Stimulated activated CD8-positive, alpha-beta memory T cell treated with anti-CD3 and anti-CD28 coated beads, Interleukin-15, amount 100 ng/mL, for 1 hour (primary cell): ENCODE measurements at places on chromosomes 5 and 9.

GRCh38 chr9:35237311-35237710 lies 75.5 kb downstream of the UNC13B start:
- no peak for DNase-seq

DNA sequence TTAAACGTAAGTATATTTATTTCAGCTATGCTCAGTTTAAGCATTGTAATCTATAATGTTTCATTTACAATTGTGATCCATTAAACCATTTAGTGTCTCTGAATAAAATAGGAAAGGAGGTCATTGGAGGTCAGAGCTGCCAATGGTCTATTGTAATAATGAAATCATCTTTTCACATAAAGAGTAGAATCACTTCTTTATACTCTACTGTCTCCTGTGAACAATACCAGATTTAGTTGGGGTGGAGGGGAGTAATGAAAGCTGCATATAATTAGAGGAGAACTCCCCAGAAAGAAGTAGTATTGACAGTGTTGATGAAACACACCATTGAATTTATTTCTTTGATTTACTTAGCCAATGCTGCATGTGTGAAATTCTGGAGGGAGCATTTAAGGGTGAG lies 35.1 kb upstream of the ZFYVE16 start:
- DNase-seq: no peak

DNA sequence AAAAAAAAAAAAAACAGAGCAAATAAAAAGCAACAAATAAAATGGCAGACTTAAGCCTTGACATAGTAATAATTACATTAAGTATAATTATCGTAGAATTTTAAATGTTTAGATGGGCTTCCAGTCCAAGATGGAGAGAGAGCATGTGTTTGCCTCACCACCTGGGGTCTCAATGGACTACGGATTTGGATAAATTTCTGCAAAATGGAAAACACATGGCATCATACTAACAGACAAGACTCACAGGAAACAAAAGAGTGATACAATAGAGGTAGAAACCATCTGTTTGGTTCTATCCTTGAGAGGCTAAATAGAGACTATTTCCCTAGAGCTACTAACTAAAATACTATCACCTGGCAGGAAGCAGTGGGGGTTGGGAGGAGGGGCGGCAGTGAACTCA lies 144.3 kb downstream of the MUSK start:
- DNase-seq: no peak

DNA sequence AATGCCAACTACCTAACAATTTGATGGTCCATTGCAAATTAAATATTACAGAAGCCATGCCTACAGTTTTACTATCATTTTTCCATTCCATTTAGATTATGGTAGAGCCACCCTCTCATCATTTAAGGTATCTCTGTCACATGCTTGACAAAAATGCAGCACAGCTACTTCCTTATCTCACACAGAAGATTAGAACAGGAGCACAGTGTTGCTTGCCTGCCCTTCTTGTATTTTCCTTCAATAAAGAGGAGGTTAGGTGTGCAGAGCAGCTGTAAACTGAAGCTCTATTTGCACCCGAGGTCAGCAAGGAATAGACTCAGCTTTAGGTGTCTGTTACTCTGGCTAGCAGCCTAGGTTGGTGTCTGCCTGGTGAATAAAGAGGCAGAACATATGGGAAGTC lies 51.5 kb upstream of the ATP10B start:
- DNase-seq: no peak

GRCh38 chr5:136799806-136800372 lies 434.5 kb upstream of the TRPC7 start:
- no peak for DNase-seq
